ENCODE measurements at places on chromosomes 7 and 10. TPM values are rescaled to one million over a fixed set of nuclear protein-coding genes. Genes with fewer than 3 reads are reported as not detected.

CTAGE6 gene
- total RNA-seq: 1.7 TPM

MACC1 gene
- 0.13 TPM for total RNA-seq

PAX4 gene
- not detected for total RNA-seq

TMEM213 gene
- total RNA-seq: not detected
